ENCODE measurements at places on chromosomes 7 and 10.

- DNase-seq, result no peak
Measured at GRCh38 chr7:100942045-100942774, 7.1 kb upstream of the MUC3A start.

DNA sequence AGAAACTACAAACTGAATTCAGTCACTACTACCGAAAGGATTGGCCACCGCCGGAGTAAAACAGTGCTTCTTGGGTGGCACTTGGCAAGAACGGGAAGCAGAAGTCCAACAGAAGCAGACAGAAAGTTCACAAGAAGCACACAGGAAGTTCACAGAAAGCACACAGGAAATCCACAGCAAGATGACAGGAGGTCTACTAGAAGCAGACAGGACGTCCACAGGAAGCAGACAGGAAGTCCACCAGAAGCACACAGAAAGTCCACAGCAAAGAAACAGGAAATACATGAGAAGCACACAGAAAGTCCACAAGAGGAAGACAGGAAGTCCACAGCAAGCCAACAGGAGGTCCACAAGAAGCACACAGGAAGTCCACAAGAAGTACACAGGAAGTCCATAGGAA, 399.2 kb upstream of the AUTS2 start:
- no peak for DNase-seq

DNA sequence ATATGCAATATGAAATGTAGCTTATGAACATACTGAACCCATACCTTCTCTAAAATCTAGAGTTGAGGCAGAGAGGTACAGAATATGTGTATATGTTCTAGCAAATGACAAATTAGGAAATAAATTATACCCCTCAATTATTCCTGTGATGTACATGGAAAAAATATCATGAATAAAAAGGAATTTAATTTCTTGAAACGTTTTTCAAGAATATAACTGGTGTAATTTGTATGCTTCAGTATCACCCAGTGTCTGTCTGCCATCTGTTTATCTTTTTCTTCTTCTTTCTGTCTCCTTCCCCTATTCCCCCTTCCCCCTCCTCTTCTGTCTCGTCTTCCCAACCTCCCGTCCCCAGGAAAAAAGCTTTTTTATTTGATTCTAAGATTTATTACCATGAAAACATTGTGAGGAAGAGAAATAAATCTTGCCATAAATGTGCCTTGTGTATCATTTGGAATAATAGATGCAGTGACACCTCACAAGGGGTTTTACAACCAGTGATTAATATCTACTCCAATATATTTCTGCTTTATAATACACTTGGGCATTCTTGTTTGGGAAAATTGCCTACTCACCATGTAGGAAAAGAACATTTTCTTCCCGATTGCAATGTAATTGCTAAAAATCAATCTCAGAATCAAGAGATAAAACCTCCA, 12.2 kb downstream of the LANCL2 start:
- no peak for DNase-seq

- DNase-seq, result peak; percentile 11
Measured at GRCh38 chr10:102918817-102919245, 737 bp downstream of the CNNM2 start.

- DNase-seq, result no peak
Measured at GRCh38 chr10:99523251-99523773, 9.4 kb upstream of the NKX2-3 start.

GRCh38 chr10:58627392-58627791, 114.7 kb downstream of the BICC1 start:
- no peak for DNase-seq

DNA sequence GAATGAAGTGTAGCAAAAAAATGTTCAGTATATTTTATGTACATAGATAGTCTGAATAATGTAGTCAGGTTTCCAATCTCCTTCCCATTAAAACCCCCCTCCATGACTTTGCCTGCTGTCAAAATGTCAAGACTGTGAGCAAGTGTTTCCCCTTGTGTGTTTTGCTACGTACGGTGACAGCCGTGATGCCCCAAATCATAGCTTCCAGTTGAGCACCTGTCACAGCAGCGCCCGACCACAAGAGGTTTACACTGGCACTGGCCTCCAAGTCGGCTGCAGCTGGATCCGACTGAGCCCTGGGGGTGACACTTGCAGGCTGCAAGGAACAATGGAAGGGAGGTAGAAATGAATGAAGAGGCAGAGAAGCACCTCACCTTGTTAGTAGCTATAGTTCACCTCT, 62.3 kb downstream of the LAMB4 start:
- no peak for DNase-seq

DNA sequence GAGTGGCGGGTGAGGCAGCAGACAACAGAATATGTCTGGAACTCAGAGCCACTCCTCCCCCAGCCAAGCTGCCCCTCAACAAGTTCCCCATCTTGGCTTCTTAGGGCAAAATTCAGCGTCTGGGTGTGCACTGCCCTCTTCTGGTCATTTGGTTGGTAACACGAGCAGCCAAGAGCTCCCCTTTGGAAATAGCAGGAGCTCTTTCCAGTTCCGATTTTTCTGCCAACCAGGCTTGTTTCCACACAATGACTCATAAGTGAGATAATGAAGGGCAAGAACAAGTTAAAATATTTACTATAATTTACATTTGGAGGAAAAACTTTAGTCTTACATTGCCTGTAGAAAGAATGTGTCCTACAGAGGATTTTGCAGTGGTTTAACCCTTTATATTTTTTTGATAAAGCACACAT, 70.5 kb downstream of the ADCYAP1R1 start:
- DNase-seq, result peak; percentile 5

DNA sequence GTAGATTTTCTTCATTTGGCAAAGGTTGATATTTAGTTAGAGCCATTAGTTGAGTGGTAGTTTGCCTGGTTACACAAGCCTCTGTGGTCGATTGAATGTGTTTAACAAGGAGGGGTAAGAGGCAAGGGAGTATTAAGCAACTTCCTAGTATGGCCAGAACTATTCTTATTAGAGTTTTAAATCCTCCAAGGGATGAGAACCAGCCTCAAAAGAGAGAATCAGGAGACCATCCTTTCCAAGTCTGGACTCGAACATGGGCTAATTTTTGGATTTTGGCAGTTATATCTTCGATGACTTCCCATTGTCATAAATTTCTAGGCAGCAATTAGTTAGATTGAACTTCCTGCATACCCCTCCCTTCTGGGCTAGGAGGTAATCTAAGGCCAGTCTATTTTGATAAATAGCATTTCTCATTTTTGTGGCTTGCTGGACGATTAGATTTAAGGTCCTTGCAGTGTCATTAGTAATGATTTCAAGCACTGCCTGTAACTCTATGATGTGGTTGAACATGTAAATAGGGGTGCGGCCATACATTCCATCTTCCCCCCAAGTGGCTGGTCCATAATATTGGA, 219.5 kb upstream of the KCND2 start:
- no peak for DNase-seq

DNA sequence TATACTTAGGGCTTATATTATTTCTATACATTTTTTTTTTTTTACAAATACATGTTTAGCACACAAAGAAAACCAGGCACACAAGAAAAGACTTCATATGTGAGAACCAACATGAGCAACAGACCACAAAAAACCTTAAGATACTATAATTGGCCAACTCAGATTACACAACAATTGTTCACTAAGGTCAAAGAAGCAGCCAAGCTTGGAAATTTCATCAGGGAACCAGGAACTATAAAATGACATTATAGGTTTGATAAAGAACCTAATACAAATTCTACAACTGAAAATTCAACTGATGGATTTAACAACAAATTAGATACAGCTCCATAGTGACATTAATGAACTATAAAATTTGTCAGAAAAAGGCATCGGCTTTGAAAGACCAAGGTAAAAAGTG, 4.4 kb upstream of the LUC7L2 start:
- DNase-seq, result no peak

DNA sequence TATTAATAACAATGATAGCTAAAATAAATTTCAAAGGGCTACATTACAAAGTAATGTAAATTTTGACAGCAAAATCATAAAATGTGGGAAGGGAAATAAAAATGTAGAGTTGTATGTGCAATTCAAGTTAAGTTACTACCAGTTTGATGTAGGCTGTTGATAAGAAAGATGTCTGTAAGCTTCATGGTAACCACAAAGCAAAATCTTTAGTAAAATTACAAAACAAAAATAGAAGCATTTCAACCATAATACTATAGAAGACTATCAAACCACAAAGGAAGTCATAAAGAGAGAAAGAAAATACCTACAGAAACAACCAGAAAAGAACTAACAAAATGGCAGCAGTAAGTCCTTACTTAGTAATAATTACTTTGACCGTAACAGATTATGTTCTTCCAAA, 99.1 kb downstream of the C7orf25 start:
- DNase-seq, result no peak

- no peak for DNase-seq
Measured at GRCh38 chr7:107856806-107857540, 34.0 kb upstream of the DLD start.

DNA sequence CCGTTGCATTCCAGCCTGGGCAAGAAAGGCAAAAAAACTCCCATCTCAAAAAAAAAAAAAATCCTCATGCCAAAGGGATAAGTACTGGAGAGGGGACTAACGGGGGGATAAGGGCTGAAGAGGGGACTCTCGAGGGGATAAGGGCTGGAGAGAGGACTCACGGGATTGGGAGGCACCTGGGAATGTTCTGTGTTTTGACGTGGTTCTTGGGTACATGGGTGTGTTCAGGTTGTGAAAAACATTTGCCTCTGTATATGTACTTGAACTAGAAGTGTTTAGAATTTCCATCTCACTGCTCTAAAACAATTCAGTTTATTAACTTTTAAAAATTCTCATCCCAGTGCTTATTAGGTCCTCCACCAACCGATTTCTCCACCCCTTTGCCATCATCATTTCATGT, 4.5 kb downstream of the FKBP6 start:
- no peak for DNase-seq

- DNase-seq, result no peak
Measured at GRCh38 chr7:71705901-71706596, 574.1 kb downstream of the GALNT17 start.

GRCh38 chr10:33406596-33406995, 72.1 kb upstream of the NRP1 start:
- no peak for DNase-seq

- DNase-seq, result no peak
Measured at GRCh38 chr10:63711361-63711760, 190.2 kb downstream of the REEP3 start.

- no peak for DNase-seq
Measured at GRCh38 chr7:139838876-139839275, 9.8 kb downstream of the TBXAS1 start.

- no peak for DNase-seq
Measured at GRCh38 chr10:329361-330099, 194.3 kb downstream of the ZMYND11 start.

GRCh38 chr10:132654708-132655661, 117.4 kb downstream of the INPP5A start:
- peak; percentile 50 for DNase-seq

- DNase-seq, result no peak
Measured at GRCh38 chr10:99279626-99280111, 44.0 kb upstream of the HPSE2 start.

GRCh38 chr7:47128700-47129099, 453.2 kb downstream of the TNS3 start:
- DNase-seq, result no peak

DNA sequence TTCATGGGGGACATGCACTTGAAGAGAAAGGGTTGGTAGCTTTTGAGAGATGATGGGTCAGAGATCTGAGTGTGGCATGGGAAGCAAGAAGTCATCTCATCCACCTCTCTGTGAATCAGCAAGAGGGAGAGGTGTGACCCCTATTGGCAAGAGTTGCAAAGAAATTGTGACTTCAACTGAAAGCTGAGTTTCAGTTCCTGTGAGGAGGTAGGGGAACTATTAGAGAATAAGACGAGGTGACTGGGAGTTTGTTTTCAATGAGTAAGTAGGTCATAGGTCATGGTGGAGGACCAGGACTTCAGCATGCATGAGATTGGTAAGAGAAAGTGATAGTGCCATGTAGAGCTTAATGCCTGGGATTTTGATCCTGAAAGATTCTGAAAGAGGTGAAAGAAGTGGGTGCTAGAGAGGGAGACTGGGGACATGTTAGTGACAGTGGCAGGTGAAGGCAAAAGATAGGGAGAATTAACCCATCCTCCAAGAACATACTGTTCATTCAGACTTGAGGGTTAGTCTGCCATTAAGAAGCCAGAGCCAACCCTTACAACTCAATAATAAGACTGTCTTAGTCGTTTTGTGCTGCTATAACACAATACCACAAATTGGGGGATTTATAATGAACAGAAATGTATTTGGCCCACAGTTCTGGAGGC, 75.5 kb upstream of the CAPZA2 start:
- DNase-seq, result no peak

DNA sequence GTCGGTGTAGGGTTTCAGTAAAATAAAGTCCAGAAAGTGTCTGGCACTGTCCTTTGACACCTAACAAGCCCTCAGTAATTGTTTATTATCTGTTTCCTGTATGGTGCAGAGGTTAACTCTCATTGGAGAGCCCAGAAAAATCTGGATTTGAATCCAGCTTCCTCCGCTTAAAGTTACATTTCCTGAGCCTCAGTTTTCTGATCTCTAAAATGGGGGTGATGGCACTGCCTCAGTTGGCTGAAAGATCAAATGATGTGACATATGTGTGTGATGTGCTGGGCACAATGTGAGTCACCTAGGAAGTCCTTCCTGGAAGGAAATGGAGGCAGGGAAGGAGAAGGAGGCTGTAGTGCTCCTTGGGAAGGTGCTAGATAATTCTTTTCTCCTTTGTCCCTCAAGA, 14.7 kb upstream of the CDH23 start:
- DNase-seq, result no peak

DNA sequence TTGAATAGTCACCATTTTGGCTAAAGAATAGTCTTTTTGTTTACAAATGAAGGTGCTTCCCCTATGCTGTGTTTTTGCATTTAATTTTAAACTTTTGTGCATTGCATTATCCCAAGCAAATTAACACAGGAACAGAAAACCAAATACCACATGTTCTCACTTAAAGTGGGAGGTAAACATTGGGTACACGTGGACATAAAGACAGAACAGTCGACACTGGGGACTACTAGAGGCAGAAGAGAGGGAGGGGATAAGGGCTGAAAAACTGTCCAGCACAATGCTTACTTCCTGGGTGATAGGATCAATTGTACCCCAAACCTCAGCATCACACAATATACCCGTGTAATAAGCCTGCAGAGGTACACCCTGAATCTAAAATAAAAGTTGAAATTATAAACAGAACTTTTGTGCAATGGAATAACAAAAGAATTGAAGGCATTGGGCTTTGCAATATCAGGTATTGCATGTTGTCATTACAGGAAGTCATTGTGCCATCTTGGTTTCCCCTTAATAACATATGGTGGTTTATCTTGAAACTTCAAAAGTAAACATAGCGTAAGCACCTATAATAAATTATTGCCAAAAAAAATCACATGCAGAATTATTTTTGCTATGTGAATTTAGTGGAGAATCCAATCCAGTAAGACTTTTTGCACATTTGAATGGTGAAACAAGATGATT, 16.1 kb downstream of the ADD3 start:
- no peak for DNase-seq

GRCh38 chr7:150914966-150915365, 62.6 kb downstream of the AOC1 start:
- no peak for DNase-seq
